ENCODE measurements at places on chromosomes 13 and 19. TPM values are rescaled to one million over a fixed set of nuclear protein-coding genes. Genes with fewer than 3 reads are reported as not detected.

DNA sequence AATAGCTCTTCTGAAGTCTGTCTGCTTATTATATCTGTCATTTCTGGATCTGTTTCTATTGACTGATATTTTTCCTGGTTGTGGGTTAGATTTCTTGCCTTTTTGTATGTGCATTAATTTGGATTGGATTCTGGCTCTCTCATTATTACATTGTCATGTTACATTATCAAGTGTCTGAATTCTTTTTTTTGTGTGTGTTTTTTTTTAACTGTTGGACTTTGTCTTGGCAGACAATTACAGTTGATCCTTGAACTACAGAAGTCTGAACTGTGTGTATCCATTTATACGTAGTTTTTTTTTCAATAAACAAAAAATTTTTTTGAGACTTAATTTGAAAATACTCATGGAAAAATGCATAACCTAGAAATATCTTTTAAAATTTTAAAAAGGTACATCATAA lies 22.5 kb downstream of the RFC3 start:
- H3K27ac ChIP-seq, result peak overlapping the region; percentile 58
- H3K27me3 ChIP-seq, result no peaks in the 10 kb centered on the region
- H3K36me3 ChIP-seq, result peaks cover 25% of the 10 kb centered on the region

DNA sequence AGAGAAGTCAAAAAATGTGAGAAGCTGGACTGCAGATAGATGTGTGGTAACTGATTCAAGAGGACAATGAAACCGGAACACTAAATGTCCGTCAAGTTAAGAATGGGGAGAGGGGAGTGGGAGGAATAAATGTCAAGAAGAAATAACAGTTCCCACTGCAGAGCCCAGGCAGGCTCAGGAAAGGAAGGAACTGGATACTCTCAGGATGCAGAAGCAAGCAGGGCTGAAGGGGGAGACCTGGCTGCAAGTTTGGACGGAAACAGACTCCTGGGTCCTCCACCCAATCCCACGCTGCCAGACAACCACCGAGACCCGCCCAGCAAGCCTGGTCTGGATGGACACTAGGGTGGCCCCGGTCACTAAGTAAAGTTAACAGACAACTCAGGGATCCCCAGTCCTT lies 18.1 kb downstream of the TUBGCP3 start:
- no peaks in the 10 kb centered on the region for H3K27me3 ChIP-seq
- H3K36me3 ChIP-seq, result peaks cover 3% of the 10 kb centered on the region
- DNase-seq, result no peak
- peaks cover 27% of the 10 kb centered on the region for H3K4me1 ChIP-seq
- H3K27ac ChIP-seq, result peak overlapping the region; percentile 13
- H3K4me3 ChIP-seq, result no peak overlapping the region

GRCh38 chr19:40165362-40165937 lies 25.8 kb upstream of the MAP3K10 start:
- no peaks in the 10 kb centered on the region for H3K36me3 ChIP-seq
- no peak overlapping the region for H3K27ac ChIP-seq
- peaks cover 5% of the 10 kb centered on the region for H3K27me3 ChIP-seq
- peak; percentile 50 for DNase-seq

GRCh38 chr13:44313674-44314073 lies 60.0 kb upstream of the SERP2 start:
- H3K27ac ChIP-seq, result no peak overlapping the region
- H3K4me3 ChIP-seq, result no peak overlapping the region
- no peaks in the 10 kb centered on the region for H3K36me3 ChIP-seq
- DNase-seq, result no peak

DNA sequence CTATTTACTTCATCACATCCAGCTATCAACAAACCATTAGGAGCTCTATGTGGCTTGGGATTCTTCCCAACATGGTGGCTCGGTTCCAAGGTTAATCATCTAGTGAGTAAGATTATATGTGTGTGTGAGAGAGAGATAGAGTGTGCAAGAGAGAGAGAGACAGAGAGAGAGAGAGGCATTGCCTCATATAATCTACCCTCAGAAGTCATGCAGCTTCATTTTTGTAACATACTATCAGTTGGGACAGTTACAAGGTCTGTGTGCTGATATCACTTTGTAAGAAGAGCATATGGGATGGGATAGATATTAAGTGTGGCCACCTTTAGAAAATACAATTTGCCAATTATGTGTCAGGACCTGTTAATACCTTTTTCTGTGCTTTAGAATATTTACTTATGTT lies 104.1 kb downstream of the NDFIP2 start:
- DNase-seq, result no peak
- no peaks in the 10 kb centered on the region for H3K27me3 ChIP-seq
- H3K27ac ChIP-seq, result no peak overlapping the region
- peaks cover 12% of the 10 kb centered on the region for H3K36me3 ChIP-seq

DNA sequence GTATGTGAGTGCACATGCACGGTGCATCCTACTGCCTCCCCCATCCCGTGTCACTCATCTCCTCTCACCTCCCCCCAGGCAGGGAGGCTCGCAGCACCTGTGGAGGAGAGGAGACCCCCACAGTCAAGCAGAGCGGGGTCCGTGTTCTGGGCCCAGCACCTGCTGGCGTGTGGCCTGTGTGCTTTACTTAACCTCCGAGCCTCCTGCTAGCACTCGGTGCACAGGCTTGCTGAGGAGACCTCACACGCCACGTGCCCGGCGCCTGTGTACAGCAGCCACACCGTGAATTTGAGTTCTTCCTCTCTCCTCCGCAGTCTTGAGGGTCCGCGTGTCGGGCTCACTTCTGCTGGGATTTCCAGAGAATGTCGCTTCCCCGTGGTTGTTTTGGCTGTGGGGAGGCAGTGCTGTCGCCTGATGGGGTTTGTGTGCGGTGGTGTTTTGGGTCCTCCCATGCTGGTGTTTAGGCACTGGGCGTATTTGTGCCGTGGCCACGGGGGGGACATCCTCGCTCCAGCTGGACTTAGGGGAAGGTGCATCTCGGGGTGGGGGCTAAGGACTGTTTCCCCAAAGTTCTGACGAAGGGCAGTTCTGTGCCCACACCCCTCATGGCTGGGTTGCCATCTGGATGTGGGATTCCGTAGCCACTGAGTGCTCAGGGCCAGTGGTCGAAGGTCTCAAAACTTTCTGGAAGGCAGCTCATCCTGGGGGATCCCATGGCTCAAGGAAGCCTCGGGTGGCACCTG lies 34.8 kb upstream of the TMEM255B start:
- no peak overlapping the region for H3K27ac ChIP-seq
- H3K27me3 ChIP-seq, result peaks cover 3% of the 10 kb centered on the region
- H3K4me3 ChIP-seq, result peak overlapping the region; percentile 78
- no peak for DNase-seq

- peaks cover 7% of the 10 kb centered on the region for H3K4me1 ChIP-seq
- peaks cover 18% of the 10 kb centered on the region for H3K27me3 ChIP-seq
- no peak overlapping the region for H3K4me3 ChIP-seq
- no peaks in the 10 kb centered on the region for H3K36me3 ChIP-seq
- DNase-seq, result no peak
- H3K27ac ChIP-seq, result no peak overlapping the region
Measured at GRCh38 chr19:29396925-29397324, 128.9 kb upstream of the VSTM2B start.

DNA sequence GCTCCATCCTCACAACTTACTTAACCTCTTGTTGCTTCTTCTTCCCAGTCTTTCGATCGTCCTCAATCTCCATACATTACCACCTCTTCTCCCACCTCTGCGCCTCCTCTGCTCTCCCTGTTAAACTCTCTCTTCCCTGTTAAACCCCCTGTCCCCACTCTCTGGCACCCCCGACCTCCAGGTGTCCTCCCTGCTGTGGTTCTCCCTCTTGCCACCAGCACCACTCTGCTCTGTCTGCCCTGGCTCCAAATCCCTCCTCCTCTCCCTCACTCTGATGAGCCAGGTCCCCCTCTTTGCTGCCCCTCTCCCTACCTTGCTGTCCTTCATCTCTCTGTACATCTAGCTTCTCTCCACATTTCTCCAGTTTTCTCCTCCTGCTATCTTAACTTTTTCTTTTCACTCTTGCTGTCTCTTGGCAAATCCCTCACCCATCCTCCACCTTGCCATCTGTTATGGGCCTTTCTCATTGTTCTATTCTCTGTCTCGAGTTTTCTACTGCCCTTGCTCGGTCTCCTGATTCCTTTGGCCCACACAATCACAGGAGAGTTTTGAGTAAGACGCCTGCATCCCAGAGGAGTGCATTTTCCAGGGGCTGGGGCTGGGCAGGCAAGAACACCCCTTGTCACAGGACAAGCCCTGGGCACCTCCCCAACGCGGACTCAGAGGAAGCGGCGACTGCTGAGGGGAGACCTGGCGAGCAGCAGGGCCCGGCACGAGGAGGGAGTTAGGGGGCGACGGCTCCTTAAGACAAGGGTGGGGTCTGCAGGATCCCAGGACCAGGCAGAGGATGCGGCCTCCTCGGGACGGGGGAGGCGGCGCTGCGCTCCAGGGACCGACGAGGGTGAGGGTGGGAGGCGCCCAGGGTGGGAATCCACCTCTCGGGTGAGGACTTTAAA lies 21.4 kb upstream of the ERVV-1 start:
- H3K27me3 ChIP-seq, result peaks cover 8% of the 10 kb centered on the region
- peaks cover 25% of the 10 kb centered on the region for H3K4me1 ChIP-seq
- H3K4me3 ChIP-seq, result peak overlapping the region; percentile 88
- H3K27ac ChIP-seq, result no peak overlapping the region

- H3K27me3 ChIP-seq, result no peaks in the 10 kb centered on the region
- H3K4me1 ChIP-seq, result peaks cover 13% of the 10 kb centered on the region
- DNase-seq, result no peak
- H3K27ac ChIP-seq, result no peak overlapping the region
Measured at GRCh38 chr13:50629966-50630365, 213.5 kb downstream of the DLEU7 start.

DNA sequence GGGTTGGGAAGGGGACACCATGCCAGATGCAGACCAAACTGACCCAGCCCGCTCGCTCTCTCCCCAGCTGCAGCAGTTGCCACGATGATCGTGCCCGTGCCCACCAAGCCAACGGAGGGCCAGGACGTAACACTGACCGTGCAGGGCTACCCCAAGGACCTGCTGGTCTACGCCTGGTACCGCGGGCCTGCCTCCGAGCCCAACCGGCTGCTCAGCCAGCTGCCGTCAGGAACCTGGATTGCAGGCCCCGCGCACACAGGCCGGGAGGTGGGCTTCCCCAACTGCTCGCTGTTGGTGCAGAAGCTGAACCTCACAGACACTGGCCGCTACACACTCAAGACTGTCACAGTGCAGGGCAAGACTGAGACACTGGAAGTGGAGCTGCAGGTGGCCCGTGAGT lies 8.8 kb downstream of the CEACAM16 start:
- no peak for DNase-seq
- H3K36me3 ChIP-seq, result no peaks in the 10 kb centered on the region
- H3K27me3 ChIP-seq, result no peaks in the 10 kb centered on the region
- no peak overlapping the region for H3K27ac ChIP-seq
- H3K4me3 ChIP-seq, result no peak overlapping the region

GRCh38 chr13:99314640-99315176 lies 7.5 kb upstream of the GPR183 start:
- DNase-seq, result no peak
- peaks cover 30% of the 10 kb centered on the region for H3K4me1 ChIP-seq
- H3K27ac ChIP-seq, result no peak overlapping the region
- no peak overlapping the region for H3K4me3 ChIP-seq
- peaks cover 28% of the 10 kb centered on the region for H3K36me3 ChIP-seq
- no peaks in the 10 kb centered on the region for H3K27me3 ChIP-seq

DNA sequence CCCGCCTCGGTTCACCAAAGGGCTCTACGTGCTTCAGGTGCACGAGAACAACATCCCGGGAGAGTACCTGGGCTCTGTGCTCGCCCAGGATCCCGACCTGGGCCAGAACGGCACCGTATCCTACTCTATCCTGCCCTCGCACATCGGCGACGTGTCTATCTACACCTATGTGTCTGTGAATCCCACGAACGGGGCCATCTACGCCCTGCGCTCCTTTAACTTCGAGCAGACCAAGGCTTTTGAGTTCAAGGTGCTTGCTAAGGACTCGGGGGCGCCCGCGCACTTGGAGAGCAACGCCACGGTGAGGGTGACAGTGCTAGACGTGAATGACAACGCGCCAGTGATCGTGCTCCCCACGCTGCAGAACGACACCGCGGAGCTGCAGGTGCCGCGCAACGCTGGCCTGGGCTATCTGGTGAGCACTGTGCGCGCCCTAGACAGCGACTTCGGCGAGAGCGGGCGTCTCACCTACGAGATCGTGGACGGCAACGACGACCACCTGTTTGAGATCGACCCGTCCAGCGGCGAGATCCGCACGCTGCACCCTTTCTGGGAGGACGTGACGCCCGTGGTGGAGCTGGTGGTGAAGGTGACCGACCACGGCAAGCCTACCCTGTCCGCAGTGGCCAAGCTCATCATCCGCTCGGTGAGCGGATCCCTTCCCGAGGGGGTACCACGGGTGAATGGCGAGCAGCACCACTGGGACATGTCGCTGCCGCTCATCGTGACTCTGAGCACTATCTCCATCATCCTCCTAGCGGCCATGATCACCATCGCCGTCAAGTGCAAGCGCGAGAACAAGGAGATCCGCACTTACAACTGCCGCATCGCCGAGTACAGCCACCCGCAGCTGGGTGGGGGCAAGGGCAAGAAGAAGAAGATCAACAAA lies 2.6 kb downstream of the PCDH17 start:
- peaks cover 12% of the 10 kb centered on the region for H3K36me3 ChIP-seq
- no peak overlapping the region for H3K27ac ChIP-seq
- peak; percentile 2 for DNase-seq
- peak overlapping the region; percentile 91 for H3K4me3 ChIP-seq

Gene RPL21
- 1,081 TPM for total RNA-seq

Gene KLK3
- total RNA-seq, result not detected

Gene POGLUT2
- total RNA-seq, result 31.1 TPM

Gene ZNF175
- total RNA-seq, result 12.9 TPM

Gene PSENEN
- 67.3 TPM for total RNA-seq

Gene CGB1
- total RNA-seq, result not detected

Gene LINGO3
- not detected for total RNA-seq

Gene MEF2B
- total RNA-seq, result 1.4 TPM

Gene ADGRL1
- 34.6 TPM for total RNA-seq

Gene TNFRSF19
- total RNA-seq, result 74.8 TPM

Gene SYNE4
- 0.30 TPM for total RNA-seq

Gene TMEM145
- 19.4 TPM for total RNA-seq

Gene PSG6
- not detected for total RNA-seq

Gene ZFR2
- total RNA-seq, result 4.2 TPM

Data from neural crest cell (in vitro differentiated cells).